ENCODE measurements at places on chromosomes 1 and 21.

- DNase-seq = no peak
Observed at GRCh38 chr21:14560555-14560954, 14.4 kb upstream of the SAMSN1 start.

DNA sequence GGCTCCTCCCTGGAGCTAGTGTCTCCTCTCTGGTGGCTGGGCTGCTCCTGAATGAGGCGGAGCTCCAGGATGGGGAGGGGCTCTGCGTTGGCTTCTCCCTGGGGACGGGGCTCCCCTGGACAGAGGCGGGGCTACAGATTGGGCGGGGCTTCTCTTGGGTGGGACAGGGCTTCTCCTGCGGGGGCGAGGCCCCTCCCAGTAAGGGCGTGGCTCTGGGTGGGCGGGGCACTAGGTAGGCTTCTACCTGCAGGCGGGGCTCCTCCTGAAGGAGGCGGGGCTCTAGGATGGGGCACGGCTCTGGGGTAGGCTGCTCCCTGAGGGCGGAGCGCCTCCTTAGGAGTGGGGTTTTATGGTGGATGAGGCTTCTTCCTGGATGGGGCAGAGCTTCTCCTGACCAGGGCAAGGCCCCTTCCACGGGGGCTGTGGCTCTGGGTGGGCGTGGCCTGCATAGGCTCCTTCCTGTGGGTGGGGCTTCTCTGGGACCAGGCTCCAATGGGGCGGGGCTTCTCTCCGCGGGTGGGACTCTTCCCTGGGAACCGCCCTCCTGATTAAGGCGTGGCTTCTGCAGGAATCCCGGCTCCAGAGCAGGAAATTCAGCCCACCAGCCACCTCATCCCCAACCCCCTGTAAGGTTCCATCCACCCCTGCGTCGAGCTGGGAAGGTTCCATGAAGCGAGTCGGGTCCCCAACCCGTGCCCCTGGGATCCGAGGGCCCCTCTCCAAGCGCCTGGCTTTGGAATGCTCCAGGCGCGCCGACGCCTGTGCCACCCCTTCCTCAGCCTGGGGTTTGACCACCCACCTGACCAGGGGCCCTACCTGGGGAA lies 22.7 kb upstream of the ARF1 start:
- peak; percentile 80 for DNase-seq

GRCh38 chr1:1583347-1584010 lies 8.8 kb upstream of the SSU72 start:
- no peak for DNase-seq

GRCh38 chr1:10867138-10867721 lies 70.8 kb upstream of the CASZ1 start:
- DNase-seq = peak; percentile 43

DNA sequence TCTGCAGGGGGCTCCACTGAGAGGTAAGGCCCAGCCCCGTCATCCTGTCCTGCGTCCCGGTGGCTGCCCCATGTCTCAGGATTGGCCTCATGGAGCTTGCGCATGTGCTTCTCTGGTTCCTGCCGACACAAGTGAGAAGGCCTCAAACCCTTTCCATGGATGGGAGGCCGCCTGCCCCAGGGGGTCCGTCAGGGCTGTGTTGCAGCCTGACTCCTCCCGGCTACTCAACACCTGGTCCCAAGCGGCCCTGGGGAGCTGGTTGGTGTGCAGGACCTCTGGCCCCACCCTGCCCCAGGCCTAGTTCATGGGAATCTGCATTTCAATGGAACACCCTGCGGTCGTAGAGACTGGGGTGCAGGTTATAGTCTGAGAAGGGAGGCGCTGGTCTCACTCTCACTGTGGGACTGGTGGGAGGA lies 21.1 kb upstream of the PDE9A start:
- DNase-seq = no peak

GRCh38 chr1:89311757-89312156 lies 39.1 kb upstream of the GBP5 start:
- peak; percentile 42 for DNase-seq

GRCh38 chr1:167457936-167458584 lies 60.3 kb downstream of the CD247 start:
- no peak for DNase-seq

DNA sequence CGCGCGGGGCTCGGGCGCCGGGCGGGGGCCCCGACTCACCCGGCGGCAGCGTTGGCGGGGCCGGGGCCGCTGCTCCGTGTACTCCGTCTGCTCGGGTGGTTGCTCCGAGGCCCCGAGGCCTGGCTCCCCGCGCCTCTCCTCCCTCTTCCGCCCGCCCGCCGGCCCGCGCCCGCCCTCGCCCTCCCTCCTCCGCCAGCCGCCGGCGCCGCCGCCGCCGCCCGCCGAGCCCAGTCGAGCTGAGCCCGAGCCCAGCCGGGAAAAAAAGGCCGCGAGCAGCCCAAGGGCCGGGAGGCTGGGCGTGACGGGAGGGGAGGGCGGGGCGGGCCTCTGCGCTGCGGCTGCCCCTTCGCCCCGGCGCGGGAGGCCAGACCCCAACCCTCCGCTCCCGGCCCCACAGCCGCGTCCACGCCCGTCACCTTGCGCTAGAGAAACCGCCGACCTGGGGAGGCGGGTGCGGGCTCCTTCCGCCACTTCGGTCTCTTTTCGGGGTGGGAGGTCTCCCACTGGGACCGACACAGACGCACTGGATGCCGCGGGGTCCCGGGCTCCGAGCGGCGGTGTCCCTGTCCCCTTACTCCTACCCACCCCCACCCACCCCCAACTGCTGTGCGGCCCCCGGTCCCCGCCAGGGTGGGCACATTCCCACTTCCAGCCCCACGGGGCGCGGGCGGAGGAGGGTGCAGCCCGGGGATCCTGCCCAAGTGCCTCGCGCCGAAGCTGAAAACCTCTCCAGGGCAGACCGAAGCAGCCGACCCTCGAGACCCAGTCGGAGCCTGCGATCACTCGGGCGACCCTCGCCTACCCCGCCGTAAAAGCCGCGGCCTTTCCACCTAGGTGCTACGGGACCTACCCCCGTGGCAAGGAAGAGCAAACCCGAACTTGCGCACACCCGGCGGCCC lies at the start of gene CERS2:
Gene CERS2, minus strand, starts transcription at position 256 of the 899 bp plus-strand sequence. CDS start 5,745 bp downstream, outside the sequence.
- DNase-seq = peak; percentile 80

DNA sequence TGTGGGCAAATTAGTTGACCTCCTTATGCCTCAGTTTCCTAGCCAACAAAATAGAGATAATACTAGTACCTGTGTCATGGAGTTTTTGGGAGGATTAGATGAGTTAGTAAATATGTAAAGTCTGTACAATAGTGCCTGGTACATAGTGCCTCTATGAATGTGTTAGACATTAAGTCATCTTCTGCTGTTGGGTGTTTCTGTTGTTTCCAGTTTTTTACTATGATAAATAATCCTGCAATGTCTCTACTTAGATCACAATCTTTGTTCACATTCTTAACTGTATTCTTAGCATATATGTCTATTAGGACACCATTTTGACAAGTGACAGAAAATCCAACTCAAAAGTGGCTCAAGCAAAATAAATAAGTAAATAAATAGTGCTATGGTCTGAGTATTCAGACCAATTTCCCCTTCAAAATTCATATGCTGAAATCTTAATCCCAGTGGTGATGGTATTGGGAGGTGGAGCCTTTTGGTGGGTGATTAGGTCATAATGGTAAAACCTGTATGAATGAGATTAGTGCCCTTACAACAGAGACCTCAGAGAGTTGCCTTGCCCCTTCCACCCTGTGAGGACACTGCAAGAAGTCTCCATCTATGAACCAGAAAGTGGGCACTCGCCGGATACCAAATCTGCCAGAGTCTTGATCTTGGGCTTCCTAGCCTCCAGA lies 84.3 kb downstream of the DIRAS3 start:
- no peak for DNase-seq

GRCh38 chr1:212794561-212795014 lies 2.9 kb downstream of the TATDN3 start:
- DNase-seq = no peak

DNA sequence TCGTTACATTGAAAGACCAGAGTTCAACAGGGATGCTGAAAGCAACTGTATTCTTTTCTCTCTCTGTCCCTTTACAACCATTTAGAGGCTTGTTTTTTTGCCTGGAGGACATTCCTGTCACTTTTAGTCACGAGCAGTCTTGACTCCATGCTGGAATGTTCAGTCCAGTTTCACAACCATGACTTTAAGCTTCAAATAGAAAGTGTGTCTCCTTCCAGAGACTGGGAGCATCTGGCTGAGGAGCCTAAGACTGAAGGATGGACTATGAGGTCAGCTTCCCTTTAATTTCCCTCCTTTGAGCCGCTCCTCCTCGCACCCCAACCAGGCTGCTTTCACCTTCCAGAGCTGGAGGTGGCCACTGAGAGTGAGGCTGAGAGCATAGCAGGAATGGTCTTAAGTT lies 10.5 kb upstream of the RYR2 start:
- no peak for DNase-seq

DNA sequence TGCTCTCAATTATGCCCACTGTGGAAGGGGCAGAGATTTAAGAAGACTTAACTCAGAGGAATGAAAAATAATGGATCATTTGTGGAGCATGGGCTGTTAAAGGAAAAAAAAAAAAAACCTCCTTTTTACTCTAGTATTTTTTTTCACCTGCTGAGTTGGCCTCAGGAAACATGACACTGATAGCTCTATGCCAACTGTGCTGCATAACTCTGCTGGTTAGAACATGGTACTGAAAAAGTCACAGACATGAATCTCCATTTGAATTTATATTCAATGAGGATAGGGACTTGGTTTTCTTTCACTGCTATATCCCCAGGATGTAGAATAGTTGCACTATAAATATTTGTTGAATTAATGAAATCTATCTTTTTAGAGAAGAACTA lies 86.1 kb upstream of the KIAA0040 start:
- DNase-seq = no peak

DNA sequence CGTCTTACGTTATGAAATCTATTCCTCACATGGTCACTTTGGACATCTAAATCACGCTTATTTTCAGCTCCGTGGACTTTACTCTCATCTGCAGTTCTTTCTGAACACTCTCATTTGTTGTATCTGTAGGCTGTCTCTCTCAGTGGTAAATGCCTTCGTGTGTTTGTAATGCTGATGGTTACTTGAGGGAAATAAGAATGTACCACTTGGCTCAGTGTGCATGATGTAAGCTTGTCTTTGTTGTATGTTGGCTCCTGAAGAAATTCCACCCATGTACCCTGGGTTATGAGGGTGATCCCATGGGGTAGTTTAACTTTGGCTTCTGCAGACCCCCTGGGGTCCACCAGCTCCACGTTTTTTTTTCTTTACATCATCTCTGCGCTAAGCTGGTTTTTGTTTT lies 378.4 kb downstream of the SETD4 start:
- no peak for DNase-seq

DNA sequence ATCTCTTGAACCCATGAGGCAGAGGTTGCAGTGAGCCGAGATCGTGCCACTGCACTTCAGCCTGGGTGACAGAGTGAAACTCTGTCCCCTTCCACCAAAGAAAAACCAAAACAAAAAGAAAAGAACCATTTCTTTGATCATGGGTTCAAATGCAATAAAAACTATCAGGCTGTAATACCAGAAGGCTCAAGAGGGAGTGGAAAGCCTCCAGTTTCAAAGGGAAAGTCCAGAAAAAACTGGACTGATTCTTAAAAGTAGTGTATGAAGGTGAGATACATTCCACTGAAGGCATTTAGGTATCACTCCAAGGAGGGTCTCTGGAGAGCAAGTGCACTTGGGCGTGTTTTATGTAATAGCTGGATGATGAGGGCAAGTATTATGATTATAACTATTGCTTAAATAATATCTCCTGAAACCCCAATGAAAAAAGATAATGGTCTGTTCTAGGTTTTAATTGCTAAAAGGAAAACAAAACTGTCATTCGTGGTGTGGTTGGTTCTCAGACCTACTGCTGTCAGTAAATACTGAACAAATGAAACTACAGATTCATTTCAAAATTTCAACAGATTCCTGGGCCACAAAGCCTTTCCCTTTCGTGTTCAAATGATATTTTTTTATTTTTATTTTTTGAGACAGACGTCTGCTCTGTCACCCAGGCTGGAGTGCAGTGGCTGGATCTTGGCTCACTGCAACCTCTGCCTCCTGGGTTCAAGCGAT lies 6.0 kb upstream of the CAMTA1 start:
- DNase-seq = no peak

DNA sequence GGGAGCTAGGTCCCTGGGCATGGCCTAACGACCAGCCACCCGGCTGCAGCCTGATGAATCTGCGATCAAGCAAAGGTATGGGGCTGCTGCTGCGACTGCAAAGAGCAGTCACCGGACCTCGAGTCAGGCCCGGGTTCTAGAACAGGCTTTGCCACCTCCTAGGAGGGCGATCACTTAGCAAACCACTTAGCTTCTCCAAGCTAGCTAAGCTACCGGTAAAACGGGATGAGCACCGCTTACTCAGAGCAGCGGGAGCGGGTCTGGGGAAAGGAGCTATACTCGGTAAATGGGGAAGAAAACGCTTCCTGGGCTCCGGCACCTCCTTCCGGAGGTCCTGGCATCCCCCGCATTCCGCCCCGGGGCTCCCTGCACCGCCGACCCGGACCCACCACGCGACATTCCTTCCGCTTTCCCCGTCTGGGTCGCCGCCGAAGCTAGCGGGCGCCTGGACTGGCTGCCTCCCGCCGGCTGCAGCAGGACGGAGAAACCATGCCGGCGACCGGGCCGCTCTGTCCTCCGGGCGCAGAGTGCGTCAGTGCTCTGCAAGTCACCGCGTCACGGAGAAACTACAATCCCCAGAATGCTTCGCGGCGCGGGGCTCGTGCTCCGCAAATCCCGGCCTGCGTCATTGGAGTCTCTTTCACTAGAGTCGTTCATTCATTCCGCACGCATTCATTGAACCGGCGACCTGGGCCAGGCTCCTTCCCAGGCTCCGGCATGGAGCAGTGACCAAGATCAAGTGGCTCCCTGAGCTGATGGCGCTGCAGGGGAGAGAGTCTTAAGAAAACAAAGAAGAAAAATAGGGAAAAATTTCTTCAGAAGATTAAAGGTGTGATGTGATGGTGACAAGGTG lies at the start of gene LSM10:
Gene LSM10, minus strand, starts transcription at position 531 of the 853 bp plus-strand sequence. CDS start 3,779 bp downstream, outside the sequence.
- DNase-seq = peak; percentile 95

GRCh38 chr1:203148127-203148526 lies 20.6 kb downstream of the ADORA1 start:
- DNase-seq = peak; percentile 32

DNA sequence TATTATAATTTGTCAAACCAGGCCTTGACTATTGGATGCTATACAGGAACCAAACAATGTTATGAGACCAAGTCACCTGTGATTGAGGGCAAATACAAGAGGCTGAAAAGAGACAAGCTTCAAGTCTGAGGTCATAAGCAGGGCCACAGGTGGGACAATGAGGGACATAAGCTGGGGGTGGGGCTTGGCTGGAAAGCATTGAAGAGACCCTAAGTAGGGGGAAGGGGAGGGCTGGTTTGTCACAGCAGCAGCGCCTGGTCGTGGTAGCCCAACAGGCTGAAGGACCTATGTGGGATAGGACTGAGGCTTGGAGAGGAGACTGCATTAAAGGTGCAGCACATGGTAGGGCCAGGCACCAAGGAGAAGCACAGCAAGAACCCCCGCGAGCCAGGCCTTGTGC lies 17.9 kb downstream of the HMGN2 start:
- DNase-seq = no peak

Data from epithelial cell of esophagus (primary cell).